ENCODE measurements at places on chromosomes 7 and 10. TPM values are rescaled to one million over a fixed set of nuclear protein-coding genes. Genes with fewer than 3 reads are reported as not detected.

DNA sequence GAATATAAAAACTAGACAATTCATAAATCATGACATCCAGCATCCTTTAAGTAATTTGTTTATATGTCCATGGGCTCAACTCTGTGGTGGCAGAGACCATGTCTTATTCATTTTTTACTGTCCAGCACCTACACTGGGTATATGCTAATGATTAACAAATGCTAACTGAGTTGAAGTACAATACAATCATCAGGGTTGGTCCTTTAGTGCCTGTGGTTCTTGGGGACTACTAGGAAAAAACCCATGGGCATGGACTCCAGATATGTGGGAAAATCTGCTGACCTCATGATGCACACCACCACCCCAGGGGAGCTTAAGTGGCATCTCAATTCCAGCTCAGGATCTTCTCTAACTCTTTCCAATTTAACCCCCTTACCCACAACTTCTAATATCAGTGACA, 85.3 kb upstream of the YAE1 start:
- DNase-seq: no peak

DNA sequence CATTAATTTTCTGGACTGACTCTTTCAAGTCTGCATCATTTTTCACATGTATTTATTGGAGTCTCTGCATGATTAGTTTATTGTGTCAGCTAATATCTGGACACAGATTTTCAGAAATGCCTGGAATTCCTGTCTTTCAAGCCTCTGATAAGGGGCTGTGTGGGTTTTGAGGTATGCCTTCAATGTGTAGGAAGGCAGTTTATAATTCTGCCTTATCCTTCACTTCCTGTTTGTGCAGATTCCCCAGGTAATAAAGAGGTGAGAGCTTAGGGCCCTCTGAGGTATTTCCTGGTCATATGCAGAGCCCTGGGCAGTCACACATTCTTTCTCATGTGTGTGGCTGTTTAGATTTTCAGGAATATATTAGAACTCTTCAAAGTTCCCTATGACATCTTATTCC, 79.4 kb upstream of the PRKCQ start:
- DNase-seq: no peak

- DNase-seq: no peak
Measured at GRCh38 chr10:71031026-71031425, 142.7 kb upstream of the PCBD1 start.

- DNase-seq: no peak
Measured at GRCh38 chr7:131945957-131946544, 389.6 kb upstream of the PODXL start.

GRCh38 chr10:86256690-86257315, 109.8 kb downstream of the GRID1 start:
- DNase-seq: no peak

- no peak for DNase-seq
Measured at GRCh38 chr10:130470286-130470685, 334.1 kb downstream of the GLRX3 start.

The TACC2 gene
- 8.9 TPM for total RNA-seq

The FIGNL1 gene
- 3.8 TPM for total RNA-seq

The TBXAS1 gene
- 22.4 TPM for total RNA-seq

The ITIH5 gene
- total RNA-seq: 1.3 TPM

The C10orf62 gene
- 0.56 TPM for total RNA-seq

The DPP6 gene
- total RNA-seq: not detected

All from liver (tissue), 10 donors.